ENCODE measurements at places on chromosomes 6 and 20.

GRCh38 chr6:75946146-75946831 lies 126.2 kb downstream of the IMPG1 start:
- DNase-seq = no peak

DNA sequence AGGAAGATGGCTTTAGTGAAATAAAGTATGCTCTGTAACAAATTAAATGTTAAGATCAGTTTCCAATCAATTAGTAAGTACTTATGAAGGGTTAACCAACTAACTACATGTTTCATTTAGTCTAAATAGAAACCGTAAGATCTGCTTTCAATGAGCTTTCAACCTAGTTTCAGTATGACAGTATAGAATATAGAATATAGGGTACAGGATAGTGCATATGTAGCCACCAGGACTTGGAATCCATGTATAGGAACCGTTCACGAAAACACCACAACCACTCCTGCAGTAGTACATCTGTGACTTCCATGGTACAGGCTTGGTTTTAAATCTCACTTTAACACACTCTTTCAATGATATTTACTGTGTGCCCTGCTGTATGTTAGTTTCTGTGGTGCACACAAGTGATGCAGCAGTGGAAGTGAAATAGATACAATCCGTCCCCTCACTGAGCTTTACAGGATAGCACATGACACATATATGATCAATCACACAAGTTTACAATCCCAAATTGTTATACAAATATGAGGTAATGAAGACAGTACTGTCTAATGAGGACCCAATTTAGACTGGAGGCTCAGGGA lies 479.7 kb upstream of the MARCKS start:
- DNase-seq = no peak

GRCh38 chr6:128641703-128642102 lies 121.3 kb upstream of the PTPRK start:
- no peak for DNase-seq

- DNase-seq = no peak
Measured at GRCh38 chr6:124371974-124372475, 568.4 kb downstream of the NKAIN2 start.

DNA sequence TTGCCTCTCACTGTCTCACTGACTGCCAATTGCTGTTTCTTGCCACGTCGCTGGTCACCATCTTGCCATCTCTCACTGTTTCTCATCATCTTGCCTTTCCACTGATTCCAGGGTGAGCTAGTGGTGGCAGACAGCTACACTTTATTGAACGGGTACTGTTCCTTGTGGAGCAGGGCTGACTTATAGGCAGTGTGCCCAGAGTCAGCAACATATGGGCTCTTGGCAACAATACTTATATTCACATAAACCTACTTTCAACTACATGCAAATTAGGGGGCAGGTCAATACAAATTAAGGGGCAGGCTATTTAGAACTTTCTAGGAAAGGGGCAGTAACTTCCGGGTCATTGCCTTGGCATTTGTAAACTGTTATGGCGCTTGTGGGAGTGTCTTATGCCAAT lies 186.2 kb upstream of the SYNDIG1 start:
- DNase-seq = no peak

GRCh38 chr6:32852844-32853540 lies 512 bp downstream of the TAP1 start:
- DNase-seq = peak; percentile 46
